Activated CD4-positive, alpha-beta T cell treated with anti-CD3 and anti-CD28 coated beads, Interleukin-10, Interleukin-2, amounts not matched to agents 100 ng/mL and 50 ng/mL, durations not matched to agents 16 hours and 8 hours (primary cell): ENCODE measurements at places on chromosomes 1 and 21.

DNA sequence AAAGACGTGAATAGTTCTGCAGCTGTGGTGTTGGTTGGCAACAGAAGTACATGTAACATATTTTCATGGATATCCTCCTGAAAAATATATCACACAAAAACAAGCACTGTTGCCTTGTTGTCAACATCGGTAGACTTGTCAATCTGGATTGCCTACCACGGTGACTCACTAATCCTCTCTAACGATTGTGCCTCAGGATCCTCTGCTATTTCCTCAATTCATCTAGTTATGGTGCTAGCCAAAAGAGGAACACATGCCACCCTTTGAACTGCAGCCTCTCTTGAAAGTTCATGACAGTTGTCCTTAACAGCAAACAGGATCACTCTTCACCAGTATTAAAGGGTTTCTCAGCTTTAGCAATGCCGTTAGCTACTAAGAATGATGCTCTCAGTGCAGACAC, 25.7 kb downstream of the RASAL2 start:
- DNase-seq: no peak

GRCh38 chr1:184300446-184300845, 86.4 kb upstream of the C1orf21 start:
- DNase-seq: no peak

DNA sequence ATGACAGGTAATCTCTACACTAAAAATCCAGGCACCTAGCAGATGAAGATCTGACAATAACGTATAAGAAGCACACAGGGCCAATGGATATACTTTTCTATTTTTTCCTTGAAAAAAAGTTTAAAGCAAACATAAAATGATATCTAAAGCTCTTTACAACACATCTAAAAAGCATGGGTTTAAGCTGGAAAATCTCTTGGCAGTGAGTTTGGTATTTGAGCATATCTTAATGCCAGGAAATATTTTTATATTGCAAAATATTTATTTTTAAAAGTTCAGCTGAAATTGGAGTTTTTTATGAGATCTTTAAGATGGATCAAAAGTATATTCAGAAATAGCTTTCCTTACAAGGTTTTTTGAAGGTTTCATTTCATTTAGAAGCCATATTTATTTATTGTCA, 40.5 kb downstream of the SLC5A9 start:
- DNase-seq: no peak

DNA sequence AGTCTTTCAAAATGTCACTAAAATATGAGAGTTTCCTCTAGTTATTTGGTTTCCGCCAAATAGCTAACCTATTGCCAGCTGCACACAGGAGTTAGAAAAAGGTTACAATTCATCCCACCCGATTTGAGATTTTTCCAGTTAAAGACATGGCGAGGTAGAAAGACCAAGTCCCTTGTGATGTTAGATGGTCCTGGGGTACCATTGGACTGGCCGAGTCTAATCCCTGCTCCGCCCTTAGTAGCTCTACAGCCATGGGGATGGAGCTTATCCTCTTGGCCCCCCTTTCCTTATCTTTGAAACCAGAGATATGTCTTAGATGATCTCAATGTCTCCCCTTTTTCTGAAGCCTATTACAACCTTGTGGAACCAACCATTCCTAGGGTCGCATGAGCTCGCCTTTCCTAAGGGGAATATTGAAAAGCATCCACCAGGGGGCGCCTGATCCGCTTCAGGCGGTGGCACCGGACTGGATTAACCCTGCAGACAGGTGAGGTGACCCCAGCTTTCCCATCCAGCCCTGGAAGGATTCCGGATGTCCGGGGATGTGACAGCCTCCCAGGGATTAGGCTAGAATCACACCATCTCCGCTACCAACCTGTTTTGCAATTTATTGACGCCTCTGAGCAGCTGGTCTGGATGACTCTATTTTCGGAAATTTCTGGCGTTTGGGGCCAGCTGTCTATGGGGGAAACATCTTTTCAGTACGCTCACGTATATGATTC, 68.3 kb upstream of the SIM2 start:
- peak; percentile 64 for DNase-seq

- no peak for DNase-seq
Measured at GRCh38 chr1:7630378-7630777, 140.7 kb upstream of the VAMP3 start.

DNA sequence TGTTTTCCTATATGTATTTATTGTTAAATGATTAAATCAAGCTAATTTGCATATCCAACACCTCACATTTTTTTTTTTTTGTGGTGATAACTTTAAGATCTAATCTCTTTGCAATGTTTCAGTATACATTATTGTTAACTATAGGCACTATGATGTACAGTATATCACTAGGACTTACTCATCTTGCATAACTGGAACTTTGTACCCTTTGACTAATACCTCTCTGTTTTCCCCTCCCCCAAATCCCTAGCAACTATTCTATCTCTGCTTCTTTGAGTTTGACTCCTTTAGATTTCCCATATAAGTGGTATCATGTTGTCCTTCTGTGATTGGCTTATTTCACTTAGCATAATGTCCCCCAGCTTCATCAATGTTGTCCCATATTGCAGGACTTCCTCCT, 9.7 kb upstream of the C1orf53 start:
- DNase-seq: no peak

- DNase-seq: no peak
Measured at GRCh38 chr1:30764939-30765555, 7.5 kb upstream of the LAPTM5 start.

GRCh38 chr1:151618470-151618869, 6.6 kb downstream of the SNX27 start:
- DNase-seq: no peak

DNA sequence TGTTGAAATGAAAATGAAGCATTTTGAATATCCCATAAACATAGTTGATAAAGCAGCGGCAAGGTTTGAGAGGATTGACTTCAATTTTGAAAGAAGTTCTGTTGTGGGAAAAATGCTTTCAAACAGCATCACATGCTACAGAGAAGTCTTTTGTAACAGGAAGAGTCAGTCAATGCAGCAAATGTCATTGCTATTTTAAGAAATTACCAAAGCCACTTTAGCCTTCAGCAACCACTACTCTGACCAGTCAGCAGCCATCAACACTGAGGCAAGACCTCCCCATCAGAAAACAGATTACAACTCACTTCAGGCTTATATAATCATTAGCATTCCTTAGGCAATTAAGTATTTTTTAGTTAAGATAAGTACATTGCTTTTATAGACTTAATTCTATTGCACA, 33.8 kb upstream of the FCRL3 start:
- no peak for DNase-seq

DNA sequence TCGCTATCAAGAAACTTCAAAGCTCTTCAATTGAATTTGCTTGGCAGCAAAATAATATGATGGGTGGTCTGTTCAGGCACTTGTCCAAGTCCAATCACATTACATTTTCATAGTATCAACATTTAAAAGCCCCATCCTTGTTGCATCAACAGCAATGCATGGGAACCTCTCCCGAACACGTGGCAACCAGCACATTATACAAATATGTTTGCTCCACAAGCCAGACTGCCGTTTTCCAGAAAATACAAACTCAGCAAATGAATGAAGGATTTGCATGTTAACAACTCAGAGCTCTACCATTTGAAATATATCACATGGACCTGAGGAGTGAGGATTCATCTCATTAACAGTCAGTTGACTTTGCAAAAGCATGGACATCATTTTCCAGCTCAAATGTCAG, 20.0 kb upstream of the LYPLAL1 start:
- DNase-seq: no peak

GRCh38 chr1:153749408-153750005, 21.7 kb downstream of the INTS3 start:
- DNase-seq: peak; percentile 88

DNA sequence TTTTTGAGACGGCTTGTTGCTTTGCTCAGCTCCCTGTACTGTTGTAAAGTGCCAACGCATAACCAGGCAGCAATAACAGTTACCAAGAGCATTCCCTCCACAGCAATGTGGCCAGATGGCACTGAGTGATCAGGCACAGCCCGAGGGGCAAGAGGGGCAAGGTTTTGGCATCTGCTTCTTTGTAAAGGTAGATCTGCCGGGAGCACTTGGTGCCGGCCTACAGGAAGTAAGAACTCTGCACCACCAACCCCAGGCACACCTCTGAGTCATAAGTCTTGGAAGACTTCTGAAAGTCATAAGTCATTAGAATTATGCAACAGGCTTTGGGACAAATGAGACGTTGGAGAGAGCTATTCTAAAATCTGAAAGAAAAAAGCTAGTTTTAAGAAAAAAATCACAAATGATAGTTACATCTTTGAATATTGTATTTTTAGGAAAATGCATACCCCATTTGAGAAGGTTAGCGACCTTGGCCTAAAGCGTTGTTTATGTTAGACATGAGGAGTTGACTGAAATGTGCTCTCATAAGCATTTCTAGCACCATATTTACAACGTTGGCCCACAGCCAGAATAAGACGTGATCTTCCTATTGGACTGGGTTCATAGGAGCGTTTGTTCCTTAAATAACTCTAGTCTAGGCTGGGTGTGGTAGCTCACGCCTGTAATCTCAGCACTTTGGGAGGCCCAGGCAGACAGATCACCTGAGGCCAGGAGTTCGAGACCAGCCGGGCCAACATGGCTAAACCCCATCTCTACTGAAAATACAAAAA, 37.7 kb upstream of the MAP10 start:
- peak; percentile 25 for DNase-seq

- peak; percentile 2 for DNase-seq
Measured at GRCh38 chr1:5796028-5796427, 196.2 kb downstream of the NPHP4 start.

DNA sequence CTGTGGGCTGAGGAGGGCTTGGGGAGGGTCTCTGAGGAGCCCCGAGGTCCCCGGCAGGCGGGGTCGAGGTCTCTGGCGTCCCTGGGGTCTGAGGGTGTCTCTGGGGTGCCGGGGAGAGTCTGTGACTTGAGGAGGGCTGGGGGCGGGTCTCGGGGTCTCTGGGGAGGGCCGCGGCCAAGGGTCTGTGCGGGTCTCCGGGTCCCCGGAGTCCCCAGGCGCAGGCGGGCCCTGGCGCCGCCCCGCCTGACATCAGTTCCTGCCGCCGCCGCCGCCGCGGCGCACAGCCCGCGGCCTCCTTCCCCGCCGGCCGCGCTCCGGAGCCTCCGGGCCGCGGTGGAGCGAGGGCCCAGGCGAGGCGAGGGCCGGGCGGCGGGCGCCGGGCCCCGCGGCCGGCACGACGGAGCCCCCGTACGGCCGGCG, at the start of gene PLEKHM2:
PLEKHM2 (plus strand) TSS at position 279 of the 420 bp plus-strand sequence. CDS start 239 bp downstream, outside the sequence.
- DNase-seq: peak; percentile 64

GRCh38 chr1:228968891-228969606, 233.8 kb downstream of the RHOU start:
- DNase-seq: no peak
